ENCODE measurements at places on chromosomes 2 and 18. TPM values are rescaled to one million over a fixed set of nuclear protein-coding genes. Genes with fewer than 3 reads are reported as not detected.

SCYGR4 gene
- not detected for total RNA-seq

- no peak for DNase-seq
- H3K36me3 ChIP-seq = no peaks in the 10 kb centered on the region
- no peak overlapping the region for H3K27ac ChIP-seq
- no peaks in the 10 kb centered on the region for H3K4me1 ChIP-seq
These were observed 71.3 kb upstream of the SETBP1 start for GRCh38 chr18:44609181-44609941.

GRCh38 chr2:62641410-62641843, 64.1 kb upstream of the EHBP1 start:
- H3K36me3 ChIP-seq = no peaks in the 10 kb centered on the region
- no peaks in the 10 kb centered on the region for H3K27me3 ChIP-seq
- H3K27ac ChIP-seq = no peak overlapping the region

DNA sequence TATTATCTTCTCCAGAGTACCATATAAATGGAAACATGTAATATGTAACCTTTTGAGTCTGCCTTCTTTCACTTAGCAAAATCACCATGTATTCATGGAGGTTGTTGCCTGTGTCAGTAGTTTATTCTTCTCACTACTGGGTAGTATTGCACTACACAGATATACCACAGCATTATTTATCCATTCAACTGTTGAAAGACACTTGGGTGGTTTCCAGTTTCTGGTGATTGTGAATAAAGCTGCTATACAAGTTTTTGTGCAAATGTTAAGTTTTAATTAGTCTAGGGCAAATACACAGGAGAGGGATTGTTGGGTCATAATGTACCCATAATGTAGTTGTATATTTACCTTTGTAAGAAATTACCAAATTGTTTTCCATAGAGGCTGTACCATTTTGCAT, 29.6 kb upstream of the RPRD1A start:
- DNase-seq = no peak
- H3K4me3 ChIP-seq = no peak overlapping the region
- H3K4me1 ChIP-seq = no peaks in the 10 kb centered on the region
- H3K36me3 ChIP-seq = no peaks in the 10 kb centered on the region
- no peaks in the 10 kb centered on the region for H3K27me3 ChIP-seq
- no peak overlapping the region for H3K27ac ChIP-seq

SLC14A1 gene
- total RNA-seq = 2.1 TPM

GRCh38 chr2:143675021-143675420, 545.8 kb downstream of the ARHGAP15 start:
- no peak overlapping the region for H3K4me3 ChIP-seq
- no peaks in the 10 kb centered on the region for H3K36me3 ChIP-seq
- no peaks in the 10 kb centered on the region for H3K27me3 ChIP-seq
- no peak for DNase-seq

NEU2 gene
- not detected for total RNA-seq

- H3K27me3 ChIP-seq = no peaks in the 10 kb centered on the region
- no peak overlapping the region for H3K27ac ChIP-seq
- DNase-seq = no peak
- H3K36me3 ChIP-seq = no peaks in the 10 kb centered on the region
- H3K4me3 ChIP-seq = no peak overlapping the region
These were observed 167.9 kb upstream of the REG3A start for GRCh38 chr2:79327460-79327859.

DNA sequence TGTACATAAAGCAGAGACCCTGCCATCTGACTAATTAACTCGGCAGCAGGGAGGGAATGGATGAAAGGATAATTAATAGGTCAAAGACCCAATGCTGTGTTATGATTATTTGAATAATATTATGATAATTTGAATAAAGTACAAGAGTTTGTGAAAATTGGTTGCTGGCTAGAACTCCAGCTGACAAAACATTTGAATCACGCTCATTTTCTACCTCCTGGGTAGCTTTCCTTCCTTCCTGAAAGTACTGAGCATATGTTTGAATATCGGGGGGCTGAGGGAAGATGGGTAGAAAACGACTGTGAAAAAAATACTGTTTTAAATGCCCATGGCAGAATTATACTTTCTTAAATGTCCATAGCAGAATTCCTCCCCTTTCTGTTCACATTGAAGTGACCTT, 243.6 kb upstream of the RBMS1 start:
- H3K27ac ChIP-seq = no peak overlapping the region
- no peak for DNase-seq
- no peaks in the 10 kb centered on the region for H3K27me3 ChIP-seq
- H3K4me1 ChIP-seq = no peaks in the 10 kb centered on the region
- H3K4me3 ChIP-seq = no peak overlapping the region

GRCh38 chr2:121047383-121047782, 237.6 kb downstream of the TFCP2L1 start:
- H3K36me3 ChIP-seq = no peaks in the 10 kb centered on the region
- no peaks in the 10 kb centered on the region for H3K4me1 ChIP-seq
- H3K4me3 ChIP-seq = no peak overlapping the region
- no peaks in the 10 kb centered on the region for H3K27me3 ChIP-seq

DNA sequence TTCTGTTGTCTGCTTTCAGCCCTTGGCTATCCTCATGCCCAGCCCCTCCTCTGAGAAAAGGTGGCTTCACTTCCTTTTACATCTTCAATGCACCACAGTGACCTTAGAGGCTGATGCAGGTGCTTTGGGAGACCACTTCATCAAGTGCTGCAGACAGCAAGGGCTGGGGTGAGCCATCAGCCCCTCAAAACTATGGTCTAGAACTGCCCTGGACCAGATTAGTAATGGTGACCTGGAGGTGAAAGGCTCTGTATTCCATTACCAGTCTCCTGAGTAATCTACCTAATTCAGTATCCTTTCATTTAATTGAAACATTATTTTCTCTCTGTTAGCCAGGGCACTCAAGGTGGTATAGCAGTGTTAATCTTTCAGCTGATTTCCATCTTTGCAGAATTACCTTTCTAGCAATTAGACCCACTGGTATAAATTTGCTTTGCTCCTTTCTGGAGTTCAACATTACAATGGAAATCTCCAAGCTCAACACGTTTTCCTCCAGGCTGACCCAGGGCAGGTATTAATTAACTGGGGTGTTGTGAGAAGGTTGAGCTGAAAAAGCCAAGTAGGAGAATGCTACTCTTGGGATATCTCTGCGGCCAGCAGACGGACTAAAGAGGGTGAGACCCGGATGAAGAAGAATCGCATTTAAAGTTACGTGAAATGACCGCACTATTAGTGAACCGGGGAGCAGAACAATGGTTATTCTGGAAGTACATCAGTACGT, 469.0 kb downstream of the MEIS1 start:
- no peaks in the 10 kb centered on the region for H3K27me3 ChIP-seq
- no peak overlapping the region for H3K4me3 ChIP-seq
- peaks cover 6% of the 10 kb centered on the region for H3K4me1 ChIP-seq
- no peaks in the 10 kb centered on the region for H3K36me3 ChIP-seq
- no peak overlapping the region for H3K27ac ChIP-seq
- no peak for DNase-seq

- no peak overlapping the region for H3K27ac ChIP-seq
- no peak for DNase-seq
- no peaks in the 10 kb centered on the region for H3K4me1 ChIP-seq
- no peaks in the 10 kb centered on the region for H3K36me3 ChIP-seq
These were observed 69.6 kb downstream of the SLC66A3 start for GRCh38 chr2:11224887-11225286.

DNA sequence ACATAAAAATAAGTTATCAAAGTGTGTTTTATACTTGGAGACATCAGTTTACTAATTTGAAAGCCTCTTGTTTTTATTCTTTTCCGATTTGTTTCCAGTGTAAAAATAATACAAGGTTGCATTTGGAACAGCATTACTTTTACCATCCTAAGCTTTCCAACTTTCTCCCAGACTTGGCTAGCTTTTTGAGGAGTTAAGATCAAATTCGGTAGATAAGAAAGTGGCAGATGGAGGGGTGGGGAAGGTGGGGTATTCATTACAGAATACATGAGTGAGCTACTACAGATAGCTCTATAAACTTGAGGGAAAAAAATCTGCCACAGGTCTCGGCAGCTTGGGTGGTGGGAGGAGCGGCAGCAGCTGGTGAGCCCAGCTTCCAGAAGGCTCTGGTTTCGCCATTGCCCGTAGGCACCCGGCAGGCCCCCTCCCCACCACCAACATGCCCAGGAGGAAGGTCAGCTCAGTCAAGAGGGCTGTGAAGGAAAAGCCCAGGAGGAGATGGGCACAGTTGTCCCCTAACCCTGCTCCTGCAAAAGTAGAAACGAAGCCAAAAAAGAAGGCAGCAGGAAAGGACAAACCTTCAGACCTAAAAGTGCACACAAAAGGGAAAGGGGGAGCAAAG, 18.6 kb upstream of the RMC1 start:
- no peak overlapping the region for H3K27ac ChIP-seq
- H3K4me1 ChIP-seq = peaks cover 3% of the 10 kb centered on the region
- DNase-seq = no peak
- no peaks in the 10 kb centered on the region for H3K27me3 ChIP-seq

- no peaks in the 10 kb centered on the region for H3K4me1 ChIP-seq
- peak; percentile 79 for DNase-seq
- H3K4me3 ChIP-seq = no peak overlapping the region
- no peak overlapping the region for H3K27ac ChIP-seq
- no peaks in the 10 kb centered on the region for H3K36me3 ChIP-seq
These were observed 493.6 kb upstream of the SPHKAP start for GRCh38 chr2:228675091-228675490.

DNA sequence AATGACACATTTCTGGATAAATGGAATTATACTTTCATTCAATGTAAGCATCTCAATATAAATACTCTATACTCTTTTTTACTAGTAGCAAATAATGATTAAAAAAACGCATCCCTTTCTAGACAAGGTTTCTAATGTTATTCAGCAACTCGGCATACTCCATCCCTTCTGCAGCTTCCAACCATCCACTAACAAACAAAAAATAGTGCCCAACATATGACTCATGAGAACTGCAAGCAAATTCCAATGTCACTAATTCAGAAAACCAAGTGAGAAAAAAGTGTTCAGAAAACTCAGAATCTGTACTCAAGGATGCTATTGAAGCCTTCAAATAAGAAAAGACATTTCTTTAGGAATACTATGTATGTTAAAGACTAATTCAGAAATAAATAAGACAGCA, 140.0 kb downstream of the BAZ2B start:
- peaks cover 31% of the 10 kb centered on the region for H3K36me3 ChIP-seq
- no peak for DNase-seq
- no peak overlapping the region for H3K27ac ChIP-seq
- H3K4me1 ChIP-seq = peaks cover 16% of the 10 kb centered on the region
- H3K27me3 ChIP-seq = no peaks in the 10 kb centered on the region
- H3K4me3 ChIP-seq = no peak overlapping the region

- no peak for DNase-seq
- H3K27ac ChIP-seq = no peak overlapping the region
- peaks cover 4% of the 10 kb centered on the region for H3K4me1 ChIP-seq
- no peaks in the 10 kb centered on the region for H3K36me3 ChIP-seq
- H3K4me3 ChIP-seq = no peak overlapping the region
These were observed 23.9 kb downstream of the GAREM1 start for GRCh38 chr18:32446780-32447179.

DNA sequence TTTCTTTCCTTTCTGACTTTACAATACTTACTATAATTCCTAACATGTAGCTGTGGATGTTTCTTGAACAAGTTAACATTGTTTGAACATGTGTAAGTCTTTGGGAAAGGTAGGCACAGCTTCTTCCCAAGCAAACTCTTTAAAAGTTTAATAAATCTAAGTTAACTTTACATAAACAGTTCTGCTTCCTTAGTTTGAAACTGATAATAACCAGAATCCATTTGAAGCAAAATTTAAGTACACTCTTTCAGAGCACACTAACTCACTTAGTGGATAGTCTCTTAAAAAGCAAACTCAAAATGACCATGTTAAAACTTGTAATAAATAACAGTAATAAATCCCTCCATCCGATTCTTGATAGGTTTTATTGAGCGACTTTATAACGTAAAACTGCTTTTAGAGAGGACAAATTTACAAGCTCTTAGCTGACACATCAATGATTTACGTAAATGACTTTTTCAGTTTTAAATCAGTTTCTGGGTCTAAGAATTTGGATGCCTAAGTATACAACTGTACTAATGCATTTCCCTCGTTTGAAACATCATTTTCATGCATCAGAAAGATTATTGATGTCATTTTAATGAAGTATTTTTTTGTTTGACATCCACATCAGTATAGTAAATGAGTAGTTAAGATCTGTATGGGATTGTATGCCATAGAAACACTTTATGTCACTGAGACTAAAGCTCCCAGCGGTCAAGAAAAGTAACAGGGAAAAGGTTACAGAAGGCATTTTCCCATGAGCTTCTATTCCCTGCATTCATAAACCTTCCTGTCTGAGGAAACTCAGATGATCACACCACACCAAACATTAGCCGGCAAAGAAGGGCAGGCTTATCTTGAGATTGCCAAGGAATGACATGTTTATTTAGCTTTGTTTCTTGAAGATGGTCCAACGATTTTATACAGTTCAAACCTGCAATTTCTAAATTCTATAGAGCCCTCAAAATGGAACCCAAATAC, 67.5 kb downstream of the PDE1A start:
- H3K4me3 ChIP-seq = no peak overlapping the region
- H3K27me3 ChIP-seq = no peaks in the 10 kb centered on the region
- H3K4me1 ChIP-seq = no peaks in the 10 kb centered on the region
- H3K36me3 ChIP-seq = no peaks in the 10 kb centered on the region
- peak overlapping the region; percentile 66 for H3K27ac ChIP-seq
- DNase-seq = no peak

CYRIA gene
- total RNA-seq = 12.5 TPM

- H3K4me3 ChIP-seq = no peak overlapping the region
- H3K36me3 ChIP-seq = no peaks in the 10 kb centered on the region
- H3K27me3 ChIP-seq = no peaks in the 10 kb centered on the region
- DNase-seq = no peak
These were observed 12.9 kb upstream of the SFT2D3 start for GRCh38 chr2:127688405-127688804.

WDPCP gene
- 35.5 TPM for total RNA-seq

DNA sequence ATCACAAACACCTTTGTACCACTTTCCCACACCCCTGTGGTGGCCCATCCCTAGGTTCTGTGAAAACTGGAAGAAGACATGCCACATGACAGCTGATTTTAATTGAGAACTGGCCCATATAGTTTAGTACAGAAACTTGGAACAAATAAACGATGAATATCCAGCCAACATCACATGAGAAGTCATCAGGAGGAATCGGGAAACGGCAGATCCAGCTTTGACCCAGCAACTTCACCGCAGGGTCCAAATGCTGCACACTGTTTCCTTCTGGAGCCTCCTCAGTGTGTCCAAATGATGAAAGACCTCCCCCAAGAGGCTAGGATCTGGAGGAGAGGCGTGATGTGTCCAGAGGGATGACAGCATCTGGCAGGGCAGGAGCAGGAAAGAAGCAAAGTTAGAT, 75.5 kb downstream of the COPS8 start:
- no peak overlapping the region for H3K4me3 ChIP-seq
- H3K36me3 ChIP-seq = no peaks in the 10 kb centered on the region
- peak; percentile 91 for DNase-seq
